ENCODE measurements at places on chromosomes 5 and 9.
A peak's percentile ranks its signal among the peaks of the same experiment; 100 is the strongest.

DNA sequence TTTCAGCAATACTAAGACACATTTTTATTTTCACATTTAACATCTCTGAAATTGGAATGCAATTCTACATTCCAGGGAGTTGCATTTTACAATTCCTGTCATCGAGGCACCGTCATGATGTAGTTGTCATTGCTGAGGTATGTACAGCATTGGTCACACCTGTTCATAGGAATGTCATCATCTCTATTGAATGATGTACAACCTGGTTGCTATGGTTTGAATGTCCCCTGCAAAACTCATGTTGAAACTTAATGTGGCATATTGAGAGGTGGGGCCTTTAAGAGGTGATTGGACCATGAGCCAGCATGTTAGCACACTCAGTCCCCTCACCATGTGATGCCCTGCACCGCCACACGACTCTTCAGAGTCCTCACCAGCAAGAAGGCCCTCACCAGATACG is 103.1 kb downstream of the CEMIP2 start:
- H3K27ac ChIP-seq, result no peak overlapping the region
- DNase-seq, result no peak
- no peaks in the 10 kb centered on the region for H3K36me3 ChIP-seq
- no peaks in the 10 kb centered on the region for H3K27me3 ChIP-seq
- H3K4me1 ChIP-seq, result no peaks in the 10 kb centered on the region
- no peak overlapping the region for H3K4me3 ChIP-seq

- peak overlapping the region; percentile 51 for H3K27ac ChIP-seq
- DNase-seq, result no peak
- no peak overlapping the region for H3K4me3 ChIP-seq
- no peaks in the 10 kb centered on the region for H3K4me1 ChIP-seq
- no peaks in the 10 kb centered on the region for H3K36me3 ChIP-seq
- no peaks in the 10 kb centered on the region for H3K27me3 ChIP-seq
These were observed 74.1 kb upstream of the PIK3R1 start for GRCh38 chr5:68141494-68141893.

- no peak for DNase-seq
- H3K4me1 ChIP-seq, result no peaks in the 10 kb centered on the region
- no peak overlapping the region for H3K27ac ChIP-seq
- no peaks in the 10 kb centered on the region for H3K36me3 ChIP-seq
- H3K27me3 ChIP-seq, result no peaks in the 10 kb centered on the region
These were observed 246.0 kb upstream of the ANKRD55 start for GRCh38 chr5:56479126-56479525.

GRCh38 chr5:148984345-148984744 is 78.5 kb downstream of the SH3TC2 start:
- no peak overlapping the region for H3K27ac ChIP-seq
- no peak overlapping the region for H3K4me3 ChIP-seq
- no peaks in the 10 kb centered on the region for H3K27me3 ChIP-seq
- DNase-seq, result no peak
- H3K36me3 ChIP-seq, result no peaks in the 10 kb centered on the region
